HCT116 (cell line): ENCODE measurements at places on chromosomes 12 and 14. TPM values are rescaled to one million over a fixed set of nuclear protein-coding genes. Genes with fewer than 3 reads are reported as not detected.

APAF1 gene
- total RNA-seq = 13.9 TPM

KRT1 gene
- total RNA-seq = 0.20 TPM

SSPN gene
- total RNA-seq = 0.17 TPM

DNA sequence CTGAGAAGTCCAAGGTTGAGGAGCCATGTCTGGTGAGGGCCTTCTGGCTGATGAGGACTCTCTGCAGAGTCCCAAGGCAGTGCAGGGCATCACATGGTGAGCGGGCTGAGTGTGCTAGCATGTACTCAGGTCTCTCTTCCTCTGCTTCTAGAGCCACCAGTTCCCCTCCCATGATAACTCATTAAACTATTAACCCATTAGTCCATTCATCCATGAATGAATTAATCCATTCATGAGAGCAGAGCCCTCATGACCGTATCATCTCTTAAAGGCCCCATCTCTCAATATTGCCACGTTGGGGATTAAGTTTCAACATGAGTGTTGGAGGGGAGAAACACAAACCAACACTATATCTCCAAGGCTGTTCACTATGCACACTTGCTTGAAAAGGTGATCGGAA is 83.7 kb downstream of the TMEM30B start:
- DNase-seq = no peak

- no peak for DNase-seq
These were observed 125.9 kb upstream of the ATF1 start for GRCh38 chr12:50637870-50638481.

GRCh38 chr14:35682802-35683201 is 126.3 kb downstream of the RALGAPA1 start:
- DNase-seq = no peak

DNA sequence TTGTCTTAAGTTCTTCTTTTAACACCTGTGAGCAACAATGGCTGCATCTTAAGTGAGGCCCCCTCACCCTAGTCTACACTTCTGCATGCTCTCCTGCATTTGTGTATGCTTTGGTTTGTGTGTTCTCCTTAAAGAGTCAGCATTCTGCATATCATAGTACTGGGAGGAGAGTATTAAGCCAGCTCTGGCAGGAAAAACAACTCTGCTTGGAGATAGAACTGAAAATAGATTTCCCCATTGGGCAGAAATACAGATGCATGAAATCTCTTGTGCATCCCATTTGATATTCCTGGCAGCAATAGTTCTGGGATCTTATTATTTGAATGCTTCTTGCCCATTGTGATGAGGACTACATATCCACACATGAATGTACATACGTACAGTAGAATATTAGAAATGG is 70.6 kb upstream of the PRICKLE1 start:
- no peak for DNase-seq

DNA sequence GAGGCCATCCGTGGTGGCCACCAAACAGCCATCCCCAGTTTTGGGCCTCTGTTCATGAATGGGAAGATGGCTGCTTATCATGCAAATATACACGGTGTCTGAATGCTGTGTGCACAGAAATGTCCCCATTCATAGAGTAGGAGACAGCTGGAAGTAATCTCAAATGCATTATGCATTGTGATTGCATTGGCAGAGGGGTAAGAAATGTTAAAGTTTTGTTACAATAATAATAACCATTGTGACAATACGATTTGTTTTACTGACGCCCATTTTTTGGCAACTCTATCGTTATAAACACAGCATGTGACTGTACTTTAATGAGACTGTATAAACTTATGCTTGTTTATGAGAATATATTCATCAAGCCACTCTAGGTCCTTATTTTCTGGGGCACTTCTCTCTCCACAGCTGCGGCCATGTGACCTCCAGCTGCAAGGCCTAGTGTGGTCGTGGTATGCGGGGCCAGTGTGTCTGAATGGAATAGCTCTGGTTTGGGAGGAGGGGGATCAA is 474.3 kb downstream of the VRK1 start:
- no peak for DNase-seq

DNA sequence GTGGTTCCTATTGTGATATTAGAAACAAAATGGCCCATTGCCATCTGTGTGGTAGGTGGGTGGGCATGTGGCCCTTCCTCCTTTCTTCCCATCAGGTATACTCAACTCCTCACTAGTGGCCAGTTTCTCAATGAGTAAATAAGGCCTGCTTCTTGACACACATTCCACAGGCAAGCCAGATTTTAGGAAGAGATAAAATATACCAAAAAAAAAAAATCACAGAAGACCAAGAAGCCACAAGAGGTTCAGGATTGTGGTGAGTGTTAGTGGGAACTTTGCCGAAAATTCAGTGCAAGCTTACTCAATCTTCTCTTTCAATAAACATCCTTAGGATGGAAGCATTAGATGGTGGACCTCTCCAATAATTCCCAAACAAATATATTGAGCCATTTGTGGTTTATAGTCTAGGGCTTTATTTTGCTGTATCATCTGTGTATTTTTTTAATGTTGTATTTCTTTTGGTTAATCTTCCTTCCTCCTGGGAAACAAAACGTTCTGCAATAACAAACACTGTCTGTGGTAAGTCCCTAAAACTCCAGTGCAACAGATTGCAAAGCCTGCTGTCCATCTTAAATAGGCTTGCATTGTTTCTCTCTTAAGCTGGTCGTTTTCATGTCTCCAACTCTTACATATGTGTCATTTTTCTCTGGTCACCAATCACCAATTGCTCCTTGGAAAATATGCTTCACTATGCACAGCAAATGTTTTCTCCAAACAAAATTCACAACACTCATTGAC is 289.9 kb upstream of the KITLG start:
- DNase-seq = no peak

DNA sequence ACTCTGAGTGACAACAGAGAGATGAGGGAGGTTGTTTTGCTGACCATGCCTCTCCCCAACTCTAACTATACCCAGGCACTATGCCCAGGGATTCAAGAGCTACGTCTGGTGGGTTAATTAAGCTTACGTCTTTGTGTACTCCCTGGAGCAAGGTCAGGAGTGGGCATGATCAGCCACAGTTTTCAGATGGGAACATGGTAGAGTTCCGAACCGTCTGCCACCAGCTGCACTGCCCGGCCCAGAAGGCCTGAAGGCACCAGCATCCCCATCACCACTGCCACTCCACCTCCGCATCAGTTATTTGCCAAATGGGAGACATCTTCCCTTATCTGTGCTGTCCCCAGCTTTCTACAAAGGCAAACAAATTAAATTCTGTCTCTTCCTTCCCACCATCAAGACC is 11.1 kb upstream of the GPX2 start:
- DNase-seq = no peak

- DNase-seq = no peak
These were observed 90.1 kb downstream of the ADCK1 start for GRCh38 chr14:77889971-77890442.

DNA sequence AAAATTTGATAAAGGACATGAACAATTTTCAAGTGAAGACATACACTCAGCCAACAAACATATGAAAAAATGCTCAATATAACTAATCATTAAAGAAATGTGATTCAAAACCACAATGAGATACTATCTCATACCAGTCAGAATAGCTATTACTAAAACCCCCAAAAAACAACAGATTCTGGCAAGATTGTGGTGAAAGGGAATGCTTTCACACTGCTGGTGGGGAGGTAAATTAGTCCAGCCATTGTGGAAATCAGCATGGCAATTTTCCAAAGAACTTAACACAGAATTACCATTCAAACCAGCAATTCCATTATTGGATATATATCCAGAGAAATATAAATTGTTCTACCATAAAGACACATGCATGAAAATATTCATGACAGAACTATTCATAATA is 18.7 kb upstream of the TAS2R14 start:
- DNase-seq = no peak

GRCh38 chr12:26106347-26106746 is 18.5 kb downstream of the BHLHE41 start:
- DNase-seq = no peak
